ENCODE measurements at places on chromosomes 7 and 10. TPM values are rescaled to one million over a fixed set of nuclear protein-coding genes. Genes with fewer than 3 reads are reported as not detected.
A peak's percentile ranks its signal among the peaks of the same experiment; 100 is the strongest.

The NUPR2 gene
- not detected for total RNA-seq

DNA sequence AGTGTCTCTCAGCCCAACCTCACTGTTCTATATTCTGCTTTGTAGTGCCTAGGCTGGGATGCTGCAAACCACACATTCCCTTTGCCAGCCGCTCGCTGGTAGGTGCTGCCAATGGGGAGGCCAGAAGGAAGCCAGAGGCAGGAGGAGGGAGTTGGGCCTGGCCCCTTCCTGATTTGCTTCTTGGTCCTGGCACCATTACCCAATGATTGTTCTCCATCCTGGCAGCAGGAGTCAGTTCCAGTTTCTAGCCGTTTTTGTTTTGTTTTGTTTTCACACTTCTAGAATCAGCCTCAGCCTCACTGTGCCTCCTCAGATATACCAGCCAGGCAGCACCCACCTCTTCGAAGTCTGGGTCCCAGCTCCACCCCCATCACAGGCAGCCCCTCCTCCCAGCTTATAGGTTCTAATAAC lies 27.4 kb upstream of the LOXL4 start:
- peaks cover 6% of the 10 kb centered on the region for H3K4me1 ChIP-seq
- DNase-seq: no peak
- no peaks in the 10 kb centered on the region for H3K27me3 ChIP-seq
- H3K36me3 ChIP-seq: no peaks in the 10 kb centered on the region
- H3K27ac ChIP-seq: no peak overlapping the region
- no peak overlapping the region for H3K4me3 ChIP-seq

The MET gene
- 5.5 TPM for total RNA-seq

DNA sequence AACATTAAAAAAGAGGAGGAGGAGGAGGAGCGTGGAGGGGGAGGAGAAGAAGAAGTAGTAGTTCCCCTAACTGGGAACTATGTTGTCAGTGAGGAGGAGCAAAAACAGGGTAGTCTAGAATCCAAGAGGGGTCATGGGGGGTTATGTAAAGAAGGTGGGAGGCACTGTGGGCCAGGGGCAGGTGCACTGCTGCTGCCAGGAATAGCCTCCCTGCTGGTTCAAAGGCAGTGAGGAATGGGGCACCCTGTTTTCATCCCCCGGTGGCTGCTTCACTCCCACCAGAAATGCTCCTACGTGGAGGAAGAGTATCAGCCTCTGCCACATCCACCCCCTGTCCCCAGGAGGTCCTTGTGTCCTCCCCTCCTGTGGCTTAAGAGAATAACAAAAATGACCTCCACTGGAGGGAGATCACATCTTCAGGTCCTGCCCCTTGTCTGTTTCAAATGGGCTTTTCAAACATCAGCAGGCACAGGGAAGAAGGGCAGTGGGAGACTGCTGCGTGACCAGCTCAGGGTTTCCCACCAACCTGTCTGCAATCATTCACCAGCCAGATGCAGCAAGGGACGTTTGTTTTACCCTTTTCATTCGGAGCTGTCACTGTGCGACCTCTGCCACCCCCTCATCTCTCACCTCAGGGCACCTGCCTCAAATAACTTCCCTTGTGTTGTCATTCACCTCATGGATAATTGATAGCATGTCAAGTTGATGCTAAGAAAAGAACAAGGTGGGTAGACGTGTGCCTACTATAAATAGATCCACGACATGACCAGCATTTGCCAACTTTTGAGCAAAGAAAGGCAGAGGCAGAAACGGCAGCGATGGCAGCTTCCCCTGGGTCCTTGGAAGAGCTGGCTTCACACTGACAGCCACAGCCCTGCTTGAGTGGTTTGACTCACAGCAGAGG lies 92.6 kb downstream of the DGKI start:
- no peaks in the 10 kb centered on the region for H3K4me1 ChIP-seq
- no peak overlapping the region for H3K27ac ChIP-seq
- H3K27me3 ChIP-seq: no peaks in the 10 kb centered on the region
- peaks cover 3% of the 10 kb centered on the region for H3K36me3 ChIP-seq
- peak overlapping the region; percentile 64 for H3K4me3 ChIP-seq

- no peaks in the 10 kb centered on the region for H3K36me3 ChIP-seq
- no peaks in the 10 kb centered on the region for H3K27me3 ChIP-seq
- no peak overlapping the region for H3K4me3 ChIP-seq
- H3K4me1 ChIP-seq: no peaks in the 10 kb centered on the region
- no peak for DNase-seq
- no peak overlapping the region for H3K27ac ChIP-seq
These were observed 739.7 kb upstream of the ANKRD30A start for GRCh38 chr10:36385693-36386092.

- no peak overlapping the region for H3K27ac ChIP-seq
- H3K27me3 ChIP-seq: no peaks in the 10 kb centered on the region
- no peak overlapping the region for H3K4me3 ChIP-seq
- DNase-seq: no peak
- H3K36me3 ChIP-seq: no peaks in the 10 kb centered on the region
- no peaks in the 10 kb centered on the region for H3K4me1 ChIP-seq
These were observed 280.4 kb downstream of the MTERF1 start for GRCh38 chr7:91600112-91600511.
